Panc1 (cell line): ENCODE measurements at places on chromosomes 3 and 15. TPM values are rescaled to one million over a fixed set of nuclear protein-coding genes. Genes with fewer than 3 reads are reported as not detected.

DNA sequence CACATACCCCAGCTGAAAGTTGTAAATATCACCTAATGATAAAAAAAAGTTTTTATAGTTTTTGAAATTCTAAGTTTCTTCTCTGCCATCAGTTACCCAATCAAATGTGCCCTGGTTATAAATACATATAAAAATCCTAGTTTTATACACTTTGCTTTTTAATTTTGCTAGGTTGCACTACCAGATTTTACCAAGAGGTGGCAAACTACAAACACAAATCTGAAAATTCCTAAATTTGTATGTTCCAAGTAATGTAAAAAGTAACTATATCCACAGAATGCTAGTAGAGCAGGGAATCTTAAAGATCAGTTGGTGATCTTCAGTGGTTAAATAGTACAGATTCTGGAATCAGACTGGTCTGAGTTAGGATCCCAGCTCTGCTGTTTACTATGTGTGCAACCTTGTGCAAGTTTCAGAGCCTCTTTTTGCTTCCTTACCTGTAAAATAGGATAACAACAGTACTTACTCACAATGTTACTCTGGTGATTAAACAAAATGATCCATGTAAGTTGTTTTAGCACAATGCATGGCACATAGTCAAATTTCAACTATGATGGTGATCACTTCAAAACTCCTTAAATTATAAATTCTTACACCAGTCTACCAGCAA is 11.0 kb downstream of the TRPM7 start:
- no peaks in the 10 kb centered on the region for H3K4me1 ChIP-seq
- no peak for DNase-seq
- no peak overlapping the region for H3K27ac ChIP-seq
- no peaks in the 10 kb centered on the region for H3K27me3 ChIP-seq
- no peaks in the 10 kb centered on the region; the same call in 1 of the 2 replicates for H3K36me3 ChIP-seq

GRCh38 chr3:38138349-38139190 is at the start of gene MYD88:
TSS of gene MYD88 (plus strand) at chr3:38138661. CDS start at chr3:38138701, 40 bp downstream.
- DNase-seq = no peak
- H3K36me3 ChIP-seq = peaks cover 2% of the 10 kb centered on the region
- no peaks in the 10 kb centered on the region for H3K27me3 ChIP-seq
- H3K4me1 ChIP-seq = peaks cover 5% of the 10 kb centered on the region
- peak within 1 kb of the TSS; percentile 95 for H3K27ac ChIP-seq
- peak within 1 kb of the TSS; percentile 82 for H3K4me3 ChIP-seq

- no peaks in the 10 kb centered on the region for H3K36me3 ChIP-seq
Measured at GRCh38 chr3:56990641-56991015, 69.8 kb upstream of the SPATA12 start.

DNA sequence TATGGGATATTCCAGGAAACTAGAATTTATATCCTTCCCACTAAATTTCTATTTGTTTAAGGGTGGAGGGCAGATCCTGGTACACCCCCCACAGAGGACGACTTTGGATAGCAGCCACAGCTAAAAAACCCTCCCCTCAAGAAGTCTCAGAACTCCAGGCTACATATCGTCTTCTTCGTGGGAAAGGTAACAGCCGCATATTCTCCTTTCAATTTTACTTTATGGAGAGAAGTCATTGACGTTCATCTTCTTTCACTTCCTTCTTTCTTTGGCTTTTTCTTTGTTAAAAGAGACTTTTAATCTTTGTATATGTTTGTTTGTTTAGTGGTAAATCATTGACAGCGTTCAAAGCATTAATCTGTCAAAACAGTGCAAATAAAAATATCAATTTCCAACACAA is 36.3 kb downstream of the TRIP4 start:
- H3K27me3 ChIP-seq = no peaks in the 10 kb centered on the region
- H3K4me3 ChIP-seq = no peak overlapping the region
- H3K27ac ChIP-seq = no peak overlapping the region
- no peak for DNase-seq
- peaks cover 16% of the 10 kb centered on the region for H3K36me3 ChIP-seq

GRCh38 chr15:55241891-55242290 is 45.1 kb upstream of the RSL24D1 start:
- no peak for DNase-seq
- no peaks in the 10 kb centered on the region for H3K36me3 ChIP-seq
- H3K27ac ChIP-seq = no peak overlapping the region
- no peaks in the 10 kb centered on the region for H3K4me1 ChIP-seq
- no peaks in the 10 kb centered on the region for H3K27me3 ChIP-seq

HHLA2 gene
- not detected for total RNA-seq
